Epithelial cell of proximal tubule (primary cell): ENCODE measurements at places on chromosomes 7 and 10.
A peak's percentile ranks its signal among the peaks of the same experiment; 100 is the strongest.

GRCh38 chr10:17850501-17850900 lies 41.4 kb downstream of the MRC1 start:
- DNase-seq = no peak

DNA sequence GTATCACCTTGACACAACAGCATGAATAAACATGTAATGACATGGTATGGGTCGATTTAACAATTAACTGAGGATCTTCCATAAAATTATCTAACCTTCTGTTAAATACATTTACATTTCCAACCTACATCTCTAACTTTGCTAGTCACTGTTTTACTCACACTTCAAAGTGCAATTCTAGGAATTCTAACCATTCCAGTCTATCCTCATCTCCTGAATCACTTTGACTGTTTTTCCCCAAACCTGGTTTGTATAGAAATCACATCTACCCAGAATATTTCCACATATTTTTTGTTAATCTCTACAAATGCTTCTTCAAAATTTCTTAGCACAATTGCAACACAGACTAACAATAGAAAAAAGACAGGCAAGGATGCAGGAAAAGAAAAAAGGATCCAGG lies 6.2 kb downstream of the ABI1 start:
- no peak for DNase-seq

DNA sequence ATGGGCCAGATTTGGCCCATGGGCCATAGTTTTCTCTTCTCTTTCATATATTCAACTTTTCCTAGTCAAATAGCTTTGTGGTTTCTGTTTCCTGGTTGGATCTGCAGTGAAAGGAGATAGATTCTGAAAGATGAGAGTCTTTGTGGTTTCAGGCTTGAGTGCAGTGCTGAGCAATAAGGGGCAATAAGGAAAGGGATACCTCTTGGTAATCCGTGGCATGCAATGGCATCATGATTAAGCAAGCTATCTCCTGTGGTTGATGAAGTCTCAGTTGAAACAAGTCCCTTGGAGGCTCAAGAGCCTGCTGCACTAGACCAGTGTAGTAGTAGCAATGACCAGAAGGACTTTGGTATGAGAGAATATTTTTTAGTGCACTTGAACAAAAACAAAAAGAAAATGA lies 187.7 kb upstream of the CNTNAP2 start:
- DNase-seq = peak; percentile 52

DNA sequence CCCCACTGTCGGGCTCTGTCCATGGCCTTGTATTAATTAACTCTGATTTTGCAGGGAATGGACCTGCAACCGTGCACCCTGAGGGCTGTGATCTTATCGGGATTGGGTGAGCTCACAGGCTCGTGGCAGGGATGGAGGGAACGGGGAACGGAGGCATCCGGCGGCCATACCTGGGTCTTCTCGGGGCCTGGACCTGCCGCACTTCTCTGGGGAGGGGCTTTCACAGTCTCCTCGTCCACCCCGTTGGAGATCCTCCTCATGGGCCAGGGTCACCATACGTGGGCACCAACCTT lies 57.5 kb upstream of the SHH start:
- DNase-seq = no peak

- no peak for DNase-seq
Observed at GRCh38 chr7:114459574-114459973, 45.0 kb downstream of the FOXP2 start.

DNA sequence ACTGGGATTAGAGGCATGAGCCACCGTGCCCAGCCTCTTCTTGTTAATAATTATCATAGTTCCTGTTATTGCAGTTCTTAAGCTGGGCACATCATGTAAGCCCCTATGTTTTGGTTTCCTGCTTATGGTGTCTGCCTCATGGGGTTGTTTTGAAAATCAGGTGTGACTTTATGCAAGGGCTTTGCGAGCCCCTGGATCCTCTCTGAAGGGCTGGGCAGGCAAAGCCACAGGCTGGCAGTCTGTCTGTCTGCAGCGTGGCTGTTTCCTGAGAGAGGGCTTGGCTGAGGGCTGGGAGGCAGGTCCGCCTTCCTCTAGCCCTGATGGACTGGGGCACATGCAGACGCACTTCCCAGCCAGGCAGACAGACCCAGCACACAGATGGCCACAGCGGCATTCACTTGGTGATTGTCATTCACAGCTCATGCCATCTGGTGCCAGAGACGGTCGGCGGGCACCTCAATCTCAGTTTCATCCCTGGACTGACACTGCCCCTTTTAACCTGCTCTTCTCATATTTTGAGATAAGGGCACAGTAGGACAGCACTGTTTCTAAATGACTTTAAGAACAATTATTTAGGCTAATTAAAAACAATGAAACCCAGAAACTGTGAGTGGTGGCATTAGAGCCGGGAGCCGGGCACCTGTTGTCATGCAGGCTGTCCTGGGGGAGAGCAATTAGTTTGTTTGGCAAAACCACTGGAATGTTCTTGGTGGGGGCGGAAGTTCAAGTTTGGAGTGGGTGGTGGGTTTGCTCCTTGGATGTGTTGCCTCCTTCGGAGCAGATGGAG lies 35.5 kb downstream of the RBM20 start:
- no peak for DNase-seq

GRCh38 chr7:6031567-6031966 lies 391 bp downstream of the ANKRD61 start:
- no peak for DNase-seq

- DNase-seq = no peak
Observed at GRCh38 chr7:129728875-129729467, 117.5 kb downstream of the NRF1 start.

GRCh38 chr7:133186060-133186459 lies 66.8 kb upstream of the EXOC4 start:
- no peak for DNase-seq

DNA sequence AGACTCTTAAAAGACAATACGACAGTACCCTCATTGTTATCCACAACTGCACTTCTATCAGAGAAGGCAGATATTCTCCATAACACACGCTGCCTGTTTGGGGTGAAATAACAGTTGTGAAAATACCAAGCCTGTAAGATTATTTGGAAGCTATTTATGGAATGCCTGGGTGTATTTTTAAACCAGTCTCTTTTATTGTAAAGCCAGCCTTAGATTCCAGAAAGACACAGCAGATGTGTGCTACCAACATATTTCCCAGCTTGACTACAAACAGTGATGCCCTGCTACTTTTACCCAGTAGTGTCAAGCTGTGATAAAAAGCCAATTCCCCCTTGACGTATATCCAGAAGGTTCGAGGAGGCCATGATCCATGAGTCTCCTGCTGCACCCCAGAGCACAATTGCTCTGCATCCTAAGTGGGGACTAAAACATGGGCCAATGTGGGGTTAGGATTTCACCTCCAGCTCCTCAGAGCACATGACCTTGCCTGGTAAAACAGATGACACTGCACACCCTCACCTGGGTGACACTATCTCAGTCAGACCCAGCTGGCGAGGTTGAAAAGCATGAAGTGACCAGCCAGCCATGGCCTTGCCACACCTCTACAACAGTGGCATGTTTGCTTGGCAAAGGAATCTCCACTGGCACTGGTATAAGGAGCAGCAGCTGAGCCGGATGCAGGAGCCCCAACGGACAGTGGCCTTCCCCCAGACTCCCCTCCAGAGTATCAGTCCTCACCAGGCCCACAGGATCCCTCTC lies 62.2 kb downstream of the GFRA1 start:
- DNase-seq = no peak

- DNase-seq = no peak
Observed at GRCh38 chr7:38561166-38561565, 70.0 kb downstream of the AMPH start.

DNA sequence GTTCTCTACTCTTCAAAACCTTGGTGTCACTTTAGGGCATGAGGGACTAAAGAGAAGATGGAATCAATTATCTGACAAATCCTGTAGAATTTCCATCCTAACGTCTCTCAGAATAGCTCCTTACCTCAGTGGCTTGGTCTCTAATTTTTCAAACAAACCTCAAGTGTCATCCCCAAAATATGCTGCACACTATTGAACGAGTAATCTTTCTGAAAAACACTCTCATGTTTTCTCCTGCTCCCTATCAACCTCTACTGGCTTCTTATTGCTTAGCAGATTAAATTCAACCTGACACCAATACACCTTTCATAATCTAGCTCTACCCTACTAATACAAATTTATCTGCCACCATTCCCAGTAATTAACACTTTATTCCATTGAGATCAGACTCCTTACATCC lies 8.5 kb downstream of the CNOT4 start:
- no peak for DNase-seq

DNA sequence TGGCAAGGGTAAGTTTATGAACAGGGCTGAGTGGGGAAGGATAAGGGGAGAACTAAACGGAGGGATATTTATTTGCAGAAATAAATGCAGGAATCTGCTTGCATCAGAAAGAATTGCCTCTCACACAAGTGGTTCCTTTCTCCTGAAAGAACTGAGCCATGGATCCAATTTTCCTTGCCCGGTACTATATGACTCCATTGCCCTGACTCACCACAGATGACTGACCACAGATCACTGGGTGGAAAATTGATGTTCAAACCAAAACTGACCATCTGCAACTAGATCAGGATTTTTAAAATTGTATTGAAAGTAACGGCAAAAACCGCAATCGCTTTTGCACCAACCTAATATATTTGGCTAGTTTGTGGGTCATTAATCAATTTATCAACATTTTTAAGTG lies 6.2 kb upstream of the MACC1 start:
- no peak for DNase-seq

DNA sequence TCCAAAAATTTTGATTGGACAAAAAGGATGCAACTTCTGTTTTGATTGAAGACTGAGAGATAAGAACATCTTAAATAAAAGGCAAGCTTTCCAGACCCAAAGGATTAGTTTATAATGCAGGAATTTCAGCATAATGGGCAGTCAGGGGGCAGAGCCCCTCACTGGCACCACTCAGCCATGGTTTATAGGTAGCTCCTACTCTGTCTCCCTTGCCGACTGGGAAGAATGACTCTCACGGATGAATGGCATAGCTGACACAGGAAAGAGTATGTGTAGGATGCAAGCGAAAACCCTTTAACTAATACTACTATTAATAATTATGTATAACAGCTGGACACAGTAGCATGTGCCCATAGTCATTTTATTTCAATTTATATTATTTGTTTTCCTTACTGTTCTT lies 53.3 kb downstream of the GALNT11 start:
- DNase-seq = no peak

GRCh38 chr10:87961314-87961713 lies 97.9 kb downstream of the PTEN start:
- peak; percentile 13 for DNase-seq

GRCh38 chr7:74452748-74453321 lies 871 bp upstream of the GTF2IRD1 start:
- DNase-seq = no peak

- no peak for DNase-seq
Observed at GRCh38 chr7:1758028-1758858, 88.2 kb downstream of the ELFN1 start.

DNA sequence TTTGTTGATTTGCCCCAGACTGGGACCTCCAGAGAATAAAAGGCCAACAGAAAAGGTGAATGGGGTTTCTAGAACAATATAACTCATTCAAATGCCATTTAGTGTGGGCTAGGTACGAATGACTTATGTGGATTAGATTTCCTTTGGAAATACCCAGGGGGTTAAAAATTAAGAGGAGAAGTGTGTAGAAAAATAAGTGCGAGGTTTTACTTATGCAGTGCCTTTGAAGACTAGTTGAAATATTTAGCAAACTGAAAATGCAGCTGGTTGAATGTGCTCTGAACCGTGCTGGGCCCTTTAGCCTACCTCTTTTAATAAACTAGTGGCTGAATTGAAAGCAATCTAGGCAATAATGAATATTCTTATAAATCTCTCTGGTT lies 180.6 kb downstream of the LRMDA start:
- DNase-seq = peak; percentile 73

DNA sequence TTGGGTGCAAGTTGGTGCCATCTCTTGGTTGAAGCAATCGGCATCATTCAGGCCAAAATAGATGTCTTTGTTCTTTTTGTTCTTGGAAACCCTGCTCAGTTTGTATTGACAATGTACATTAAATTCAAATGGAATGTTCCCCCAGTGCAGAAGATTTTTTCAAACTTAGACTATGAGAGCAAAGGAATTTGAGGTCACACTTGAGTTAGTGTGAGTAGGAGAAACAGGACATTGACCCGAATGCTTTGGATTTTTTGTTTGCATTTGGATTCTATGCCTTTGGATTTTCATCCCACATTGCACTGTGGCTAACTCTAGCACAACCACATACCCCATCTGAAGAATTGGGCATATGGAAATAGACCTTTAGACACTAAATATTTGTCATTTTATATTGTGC lies 480.0 kb downstream of the GALNT17 start:
- no peak for DNase-seq

DNA sequence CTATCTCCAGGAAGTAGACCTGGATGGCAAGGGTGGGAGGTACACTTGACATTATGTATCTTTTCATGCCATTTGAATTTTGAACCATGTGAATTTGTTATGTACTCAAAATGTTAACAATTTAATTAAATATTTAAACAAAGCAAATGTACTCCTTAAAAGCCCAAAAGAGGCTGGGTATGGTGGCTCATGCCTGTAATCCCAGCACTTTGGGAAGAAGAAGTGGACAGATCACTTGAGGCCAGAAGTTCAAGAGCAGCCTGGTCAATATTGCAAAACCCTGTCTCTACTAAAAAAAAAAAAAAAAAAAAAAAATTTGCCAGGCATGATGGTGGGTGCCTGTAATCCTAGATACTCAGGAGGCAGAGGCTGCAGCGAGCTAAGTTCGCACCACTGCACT lies 136.9 kb upstream of the ASAH2 start:
- no peak for DNase-seq

GRCh38 chr7:81869670-81870069 lies 99.8 kb upstream of the HGF start:
- DNase-seq = peak; percentile 59

DNA sequence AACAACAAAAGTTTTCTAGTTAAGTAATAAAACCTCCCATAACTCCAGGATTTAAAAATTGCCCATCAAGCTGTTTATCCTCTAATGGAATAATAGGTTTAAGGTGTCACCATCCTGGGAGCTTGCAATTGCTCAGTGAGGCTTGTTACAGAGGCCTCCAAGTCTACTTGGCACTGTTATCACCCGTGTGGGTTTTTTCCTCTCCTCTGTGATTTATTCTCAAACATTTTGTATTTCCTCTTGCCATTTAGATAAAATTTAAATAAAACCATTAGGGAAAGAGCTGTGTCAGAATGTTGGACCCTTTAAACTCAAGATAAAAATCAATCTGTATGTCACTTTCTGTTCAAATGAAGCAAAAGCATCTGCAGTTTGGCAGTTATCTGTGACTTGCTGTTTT lies 202.6 kb downstream of the GALNT17 start:
- no peak for DNase-seq

GRCh38 chr7:45225311-45225947 lies 67.8 kb downstream of the RAMP3 start:
- DNase-seq = no peak

GRCh38 chr10:131767716-131768115 lies 133.1 kb upstream of the PPP2R2D start:
- DNase-seq = no peak
